CD4-positive, alpha-beta T cell treated with Interleukin-15 for 1 hour (primary cell): ENCODE measurements at places on chromosomes 16 and 17.

DNA sequence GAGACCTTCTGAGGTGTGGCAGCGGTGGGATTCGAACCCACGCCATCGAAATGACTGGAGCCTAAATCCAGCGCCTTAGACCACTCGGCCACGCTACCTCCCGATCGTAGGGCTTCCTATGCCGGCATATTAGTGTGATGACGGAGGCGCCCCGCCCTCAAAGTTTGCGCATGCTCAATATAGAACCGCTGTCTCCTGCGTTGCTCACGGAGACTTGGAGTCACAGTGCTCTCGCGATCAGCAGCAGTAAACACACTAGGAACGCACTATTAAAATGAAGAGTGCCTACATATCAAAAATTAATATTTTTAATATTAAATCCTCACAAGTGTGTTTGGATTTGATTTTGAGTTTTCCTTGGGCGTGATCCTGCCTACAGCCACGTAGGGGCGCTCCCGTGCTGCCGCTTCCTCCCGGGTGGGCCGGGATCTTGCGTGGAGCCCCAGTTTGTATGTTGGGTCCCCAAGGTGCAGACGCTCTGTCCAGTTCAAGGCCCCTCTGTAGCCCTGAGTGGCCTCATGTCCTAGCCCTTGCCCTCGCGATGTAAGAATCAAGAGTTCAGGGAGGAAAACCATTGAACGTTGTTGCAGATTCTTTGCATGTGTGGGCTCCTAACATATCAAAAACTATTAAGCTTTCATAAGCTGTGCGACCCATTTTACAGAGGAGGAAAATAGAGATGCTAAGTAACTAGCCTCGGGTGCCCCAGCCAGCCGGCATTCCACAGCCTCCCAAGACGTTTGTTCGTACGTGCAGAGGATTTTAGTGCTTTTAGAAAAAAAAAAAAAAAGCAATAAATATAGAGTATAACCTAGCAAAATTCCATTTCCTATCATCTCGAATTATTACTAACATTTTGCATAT lies 10.2 kb upstream of the EEF2K start:
- DNase-seq, result peak; percentile 91

- peak; percentile 25 for DNase-seq
Observed at GRCh38 chr17:35241520-35241919, 1.4 kb upstream of the SLFN5 start.

- no peak for DNase-seq
Observed at GRCh38 chr16:73126525-73126853, 78.6 kb upstream of the ZFHX3 start.

GRCh38 chr16:74984194-74984528 lies 762 bp downstream of the WDR59 start:
- DNase-seq, result no peak

DNA sequence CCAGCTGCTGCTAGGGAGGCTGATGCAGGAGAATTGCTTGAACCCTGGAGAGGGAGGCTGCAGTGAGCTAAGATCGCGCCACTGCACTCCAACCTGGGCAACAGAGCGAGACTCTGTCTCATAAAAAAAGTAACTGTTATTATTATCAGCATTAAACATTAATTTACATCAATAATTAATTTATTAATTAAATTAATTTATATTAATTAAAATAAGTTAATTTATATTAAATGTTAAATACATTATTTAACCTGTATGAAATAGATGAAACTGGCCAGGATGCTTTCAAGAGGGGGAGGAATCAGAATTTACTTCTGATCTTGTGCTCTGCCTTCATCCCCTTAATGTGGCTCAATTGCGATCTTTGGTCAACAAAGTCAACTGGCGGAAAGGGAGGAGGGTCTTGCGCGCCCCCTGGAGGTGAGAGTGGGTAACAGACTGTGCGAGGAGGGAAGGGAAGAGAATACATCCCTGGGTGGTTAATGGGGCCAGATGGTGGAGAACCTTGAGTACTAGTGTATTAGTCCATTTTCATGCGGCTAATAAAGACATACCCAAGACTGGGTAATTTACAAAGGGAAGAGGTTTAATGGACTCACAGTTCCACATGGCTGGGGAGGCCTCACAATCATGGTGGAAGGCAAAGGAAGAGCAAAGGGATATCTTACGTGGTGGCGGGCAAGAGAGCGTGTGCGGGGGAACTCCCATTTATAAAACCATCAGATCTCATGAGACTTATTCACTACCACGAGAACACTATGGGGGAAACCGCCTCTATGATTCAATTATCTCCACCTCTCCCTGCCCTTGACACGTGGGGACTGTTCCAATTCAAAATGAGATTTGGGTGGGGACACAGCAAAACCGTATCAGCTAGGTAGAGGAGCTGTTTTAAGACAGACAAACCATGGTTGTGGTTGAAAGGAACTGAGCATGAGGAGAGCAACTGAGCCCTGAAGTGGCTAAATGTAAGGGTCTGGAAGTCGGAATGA lies 15.7 kb upstream of the CPPED1 start:
- peak; percentile 64 for DNase-seq

GRCh38 chr17:1582374-1582773 lies 19.8 kb upstream of the PITPNA start:
- no peak for DNase-seq

- DNase-seq, result no peak
Observed at GRCh38 chr17:70336411-70336810, 167.1 kb downstream of the KCNJ2 start.

GRCh38 chr17:19614900-19615299 lies 33.7 kb upstream of the ALDH3A2 start:
- no peak for DNase-seq

GRCh38 chr17:58416937-58417299 lies 416 bp downstream of the RNF43 start:
- DNase-seq, result no peak

DNA sequence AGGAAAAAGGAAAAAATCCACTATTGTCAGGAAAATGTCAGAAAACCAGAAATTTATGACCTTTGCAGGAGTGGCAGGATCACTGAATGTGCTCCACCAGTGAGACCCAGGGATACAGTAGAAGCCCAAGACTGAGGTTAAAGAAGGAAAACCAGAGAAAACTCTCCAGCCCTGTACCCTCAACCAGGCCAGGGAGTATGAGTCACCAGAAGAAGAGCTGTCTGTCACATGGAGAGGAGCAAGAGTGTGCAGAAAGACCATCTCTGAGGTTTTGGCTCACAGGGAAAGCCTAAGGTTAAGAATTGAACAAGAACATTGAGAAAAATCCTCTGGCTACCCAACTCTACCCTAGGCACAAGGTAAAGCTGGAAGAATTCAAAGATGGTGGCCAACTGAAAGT lies 47.6 kb upstream of the MON1B start:
- DNase-seq, result no peak

GRCh38 chr17:66149562-66149961 lies 42.4 kb downstream of the CEP112 start:
- DNase-seq, result no peak

DNA sequence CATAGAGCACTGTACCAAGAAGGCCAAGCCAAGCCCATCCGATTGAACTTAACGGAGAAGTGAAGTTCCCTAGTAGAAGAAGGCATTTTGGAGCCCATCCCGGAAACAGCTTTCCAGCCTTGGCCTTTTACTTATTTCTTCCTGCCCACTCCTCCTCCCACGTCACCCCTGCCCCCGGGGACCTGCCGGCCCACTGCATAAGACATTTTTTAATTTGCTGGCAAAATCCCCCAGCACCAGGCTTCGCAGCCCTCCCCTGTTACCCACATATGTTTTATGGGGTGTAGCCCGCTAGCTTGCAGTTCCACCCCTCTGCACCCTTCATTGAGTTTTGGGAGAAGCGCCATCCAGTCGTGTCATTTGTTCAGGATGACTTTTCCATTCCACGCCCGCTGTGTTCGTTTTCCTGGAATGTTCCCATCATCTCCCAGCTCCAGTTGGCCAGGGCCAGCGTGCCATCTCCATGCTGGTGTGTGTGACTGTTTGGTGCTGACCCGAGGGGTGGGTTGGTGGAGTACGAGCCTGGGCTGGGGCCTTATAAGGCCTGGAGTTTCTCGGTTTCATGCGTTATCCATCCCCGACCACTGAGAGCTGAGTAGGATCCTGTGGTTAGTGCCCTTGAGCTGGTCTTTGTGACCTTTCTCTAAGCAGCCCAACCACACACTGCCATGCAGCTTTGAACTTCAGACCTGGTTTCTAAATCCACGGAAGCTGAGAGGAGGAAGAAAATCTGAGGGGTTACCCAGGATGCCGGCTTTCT lies 20.0 kb upstream of the TBX2 start:
- DNase-seq, result no peak

GRCh38 chr17:61587807-61588660 lies 3.0 kb downstream of the NACA2 start:
- no peak for DNase-seq

DNA sequence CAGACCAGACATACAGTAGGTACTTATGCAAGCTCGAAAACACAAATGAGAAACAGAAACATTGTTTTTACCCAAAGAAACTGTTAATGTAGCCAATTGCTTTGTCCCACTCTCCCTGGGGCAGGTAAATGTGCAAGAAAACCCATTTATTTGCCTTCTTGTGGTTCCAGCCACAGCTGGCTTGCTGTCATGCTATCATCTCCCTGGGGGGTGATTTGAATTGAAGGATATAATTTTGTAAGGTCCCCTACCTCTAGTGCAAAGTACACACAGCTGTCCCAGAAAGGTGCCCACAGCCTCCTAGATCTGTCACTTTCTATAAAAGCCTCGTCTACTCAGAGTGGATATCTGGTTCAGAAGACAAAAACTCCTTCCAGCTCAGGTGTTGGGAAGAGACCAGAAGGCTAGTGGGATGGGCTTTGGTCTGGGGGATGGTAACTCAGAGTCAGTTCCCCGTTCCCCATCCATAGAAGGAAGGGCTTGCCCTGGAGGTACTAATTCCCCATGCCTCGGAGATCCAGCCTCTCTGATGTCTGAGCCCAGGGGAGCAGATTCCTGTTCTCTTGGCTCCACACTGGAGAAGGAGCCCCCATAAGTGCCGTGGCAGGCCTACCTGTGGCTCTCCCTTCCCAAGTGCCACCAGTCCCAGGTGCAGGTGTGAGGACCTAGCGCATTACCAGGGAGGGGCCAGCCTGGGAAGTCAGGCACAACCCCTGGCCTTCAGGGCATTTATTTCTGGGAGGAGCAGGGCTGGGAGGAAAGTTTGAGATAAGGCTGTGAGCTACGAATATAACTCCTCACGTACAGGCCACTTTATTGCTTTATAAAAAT lies 2.4 kb upstream of the PRR15L start:
- no peak for DNase-seq

- no peak for DNase-seq
Observed at GRCh38 chr17:50972577-50972976, 106.4 kb upstream of the TOB1 start.

DNA sequence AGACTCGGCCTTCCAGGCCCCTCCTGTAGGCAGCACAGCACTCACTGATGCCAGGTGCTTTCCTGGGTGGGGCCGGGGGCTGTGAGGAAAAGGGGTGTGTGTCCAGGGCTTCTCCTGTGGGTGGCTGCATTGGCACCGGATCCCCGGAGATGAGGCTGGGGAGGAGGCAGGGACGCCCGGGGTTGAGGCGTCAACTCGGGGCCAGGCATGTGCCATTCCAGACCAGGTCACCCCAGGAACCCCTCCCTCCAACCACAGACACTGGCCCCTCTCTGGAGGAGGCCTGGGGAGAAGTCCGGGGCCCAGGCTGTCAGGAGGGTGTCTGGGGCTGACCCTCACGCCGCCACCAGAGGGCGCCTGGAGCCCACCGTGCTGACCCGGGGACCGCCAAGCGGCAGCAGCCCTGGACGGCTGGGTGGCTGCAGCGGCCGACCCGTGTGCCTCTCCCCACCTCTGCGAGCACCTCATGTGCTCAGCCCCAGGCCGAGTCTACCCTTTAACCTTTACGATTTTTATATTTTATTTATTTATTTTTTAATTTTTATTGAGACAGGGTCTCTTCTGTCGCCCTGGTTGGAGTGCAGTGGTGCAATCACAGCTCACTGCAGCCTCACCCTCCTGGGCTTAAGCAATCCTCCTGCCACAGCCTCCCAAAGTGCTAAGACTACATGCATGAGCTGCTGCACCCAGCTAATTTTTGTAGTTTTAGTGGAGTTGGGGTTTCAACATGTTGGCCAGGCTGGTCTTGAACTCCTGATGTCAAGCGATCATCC lies 3.2 kb upstream of the METRN start:
- DNase-seq, result peak; percentile 78

DNA sequence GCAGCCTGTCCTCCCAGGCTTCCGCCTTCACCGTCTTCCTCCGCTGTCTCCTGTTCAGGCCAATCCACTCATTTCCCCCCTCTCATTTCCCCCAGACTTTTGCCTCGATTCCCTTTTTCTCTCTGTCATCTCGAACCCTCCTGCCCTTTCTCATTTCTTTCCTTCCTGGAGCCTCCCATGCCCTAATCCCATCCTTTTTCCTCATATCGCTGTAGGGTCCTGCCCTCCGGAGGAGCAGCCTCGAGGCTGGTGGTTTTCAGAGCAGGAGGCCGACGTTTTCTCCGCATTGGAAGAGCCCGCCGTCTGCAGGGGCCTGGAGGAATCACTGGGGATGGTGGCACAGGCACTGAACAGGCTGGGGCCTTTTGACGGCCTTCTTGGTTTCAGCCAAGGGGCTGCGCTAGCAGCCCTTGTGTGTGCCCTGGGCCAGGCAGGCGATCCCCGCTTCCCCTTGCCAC lies 597 bp downstream of the OVCA2 start:
- DNase-seq, result no peak

GRCh38 chr16:70565053-70565452 lies 41.4 kb downstream of the SF3B3 start:
- DNase-seq, result no peak

- DNase-seq, result no peak
Observed at GRCh38 chr16:66661210-66661560, 35.4 kb downstream of the CMTM4 start.

GRCh38 chr17:45338023-45338781 lies 21.4 kb upstream of the MAP3K14 start:
- DNase-seq, result no peak

DNA sequence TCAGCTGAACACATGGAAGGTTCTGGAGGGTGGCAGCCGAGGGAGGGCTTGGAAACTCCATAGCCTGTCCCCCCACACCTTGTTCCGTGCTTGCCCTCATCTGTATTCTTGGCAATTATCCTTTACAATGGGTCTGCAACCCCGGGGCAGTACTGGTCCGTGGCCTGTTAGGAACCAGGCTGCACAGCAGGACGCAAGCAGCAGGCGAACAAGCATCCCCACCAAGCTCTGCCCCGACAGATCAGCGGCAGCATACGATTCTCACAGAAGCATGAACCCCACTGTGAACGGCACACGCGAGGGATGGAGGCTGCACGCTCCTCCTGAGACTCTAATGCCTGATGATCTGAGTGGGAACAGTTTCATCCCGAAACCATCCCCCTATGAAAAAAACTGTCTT lies 6.2 kb downstream of the WDR45B start:
- no peak for DNase-seq

GRCh38 chr16:49623501-49624266 lies 232.2 kb downstream of the ZNF423 start:
- no peak for DNase-seq

GRCh38 chr16:83803811-83804210 lies 4.0 kb upstream of the HSBP1 start:
- no peak for DNase-seq

GRCh38 chr17:75720656-75721462 lies at the start of gene ITGB4:
Gene ITGB4 (plus strand): TSS chr17:75721459. CDS start chr17:75724704, 3,245 bp downstream.
- DNase-seq, result peak; percentile 64

GRCh38 chr17:18191967-18192366 lies 8.3 kb downstream of the ALKBH5 start:
- DNase-seq, result no peak

- DNase-seq, result no peak
Observed at GRCh38 chr17:30021708-30022317, 80.4 kb downstream of the EFCAB5 start.
